ENCODE measurements at places on chromosomes 5 and 9. TPM values are rescaled to one million over a fixed set of nuclear protein-coding genes. Genes with fewer than 3 reads are reported as not detected.

Gene SARDH
- total RNA-seq = 0.10 TPM

Gene KIF4B
- 0.05 TPM for total RNA-seq

Gene LCN10
- total RNA-seq = not detected

Gene WDR38
- not detected for total RNA-seq

Gene MSMP
- 0.48 TPM for total RNA-seq
